Globus pallidus (tissue), 1 donor: ENCODE measurements at places on chromosomes 1 and 21.
A peak's percentile ranks its signal among the peaks of the same experiment; 100 is the strongest.

DNA sequence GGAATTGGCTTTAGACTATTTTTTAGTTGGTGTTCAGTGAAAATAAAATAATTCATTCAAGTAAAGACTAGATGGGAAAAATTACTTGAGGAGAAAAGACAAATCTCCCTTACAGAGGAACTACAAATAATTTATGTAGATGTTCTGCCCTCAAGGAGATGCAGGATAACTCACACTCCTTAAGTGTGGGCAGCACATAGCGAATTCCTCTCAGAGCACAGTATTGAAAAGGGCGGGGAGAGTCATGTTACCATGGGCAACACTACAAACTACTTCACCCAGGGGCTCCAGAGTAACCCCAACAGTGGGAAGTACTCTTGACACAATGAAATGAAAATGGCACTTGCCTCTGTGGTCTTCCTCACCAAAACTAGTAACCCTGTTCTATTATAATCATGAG lies 20.6 kb upstream of the LAMC2 start:
- no peak for DNase-seq

DNA sequence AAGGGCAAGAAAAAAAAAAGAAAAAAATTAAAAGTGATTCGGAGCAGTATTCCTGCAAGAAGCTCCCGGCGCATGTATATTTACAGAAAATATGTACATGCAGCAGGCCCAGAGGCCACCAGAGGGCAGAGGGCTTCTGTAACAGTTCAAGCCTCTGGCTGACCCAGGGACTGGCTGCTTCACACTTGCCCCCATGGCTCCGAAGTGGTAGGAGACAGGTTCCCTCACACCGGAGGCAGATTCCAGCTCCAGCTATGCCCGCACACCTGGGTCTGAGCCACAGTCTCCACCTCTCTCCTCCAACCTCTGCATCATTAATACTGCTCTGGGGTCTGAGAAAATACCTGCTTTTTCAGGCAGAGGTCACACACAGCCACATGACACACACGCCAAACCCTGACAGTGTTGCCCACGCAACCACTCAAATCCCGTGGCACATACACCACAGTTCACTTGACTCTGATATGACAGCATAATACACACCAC lies 2.2 kb upstream of the ARHGAP30 start:
- DNase-seq = no peak

GRCh38 chr1:226741009-226741408 lies 1.9 kb upstream of the ITPKB start:
- DNase-seq = no peak

GRCh38 chr1:86089765-86090164 lies 66.8 kb downstream of the COL24A1 start:
- DNase-seq = no peak

GRCh38 chr1:114274621-114275317 lies 121.1 kb upstream of the SYT6 start:
- DNase-seq = peak; percentile 57
